NCI-H2081 (cell line): ENCODE measurements at places on chromosomes 1 and 21.

- DNase-seq, result no peak
Measured at GRCh38 chr1:1628754-1629429, 3.1 kb upstream of the MMP23B start.

- no peak for DNase-seq
Measured at GRCh38 chr1:224251741-224252146, 68.7 kb downstream of the DEGS1 start.

GRCh38 chr1:165875171-165875570 lies 47.8 kb downstream of the UCK2 start:
- no peak for DNase-seq

GRCh38 chr1:218867941-218868626 lies 305.6 kb upstream of the LYPLAL1 start:
- no peak for DNase-seq

DNA sequence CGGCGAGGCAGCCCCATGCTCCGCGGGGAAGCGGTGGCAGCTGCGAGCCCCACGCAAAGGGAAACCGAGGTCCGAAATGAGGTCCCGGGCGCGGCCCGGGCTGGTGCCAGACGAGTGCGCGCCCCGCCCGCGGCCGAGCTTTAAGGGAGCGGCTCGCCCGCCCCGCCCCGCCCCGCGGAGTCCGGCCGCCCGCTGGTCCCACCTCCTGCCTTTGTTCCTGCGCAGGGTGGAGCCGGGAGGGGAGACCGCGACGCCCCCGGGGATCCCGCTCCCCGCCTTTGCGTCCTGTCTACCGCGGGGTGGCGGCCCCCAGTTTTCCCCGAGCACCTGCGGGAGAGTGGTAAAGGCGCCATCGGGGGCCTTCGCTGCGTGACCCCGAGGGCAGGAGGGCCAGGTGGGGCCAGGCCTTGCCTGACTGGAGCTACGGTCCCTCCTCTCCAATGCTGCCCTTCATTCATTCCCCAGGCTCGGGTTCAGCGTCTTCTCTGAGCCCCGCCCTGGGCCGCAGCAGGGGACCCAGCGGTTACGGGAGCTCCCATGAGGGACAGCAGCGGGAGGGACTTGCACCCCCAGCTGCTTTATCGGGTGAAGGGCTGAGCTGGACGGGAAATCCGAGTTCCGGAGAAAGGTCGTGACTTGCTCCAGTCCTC lies at the start of gene HES2:
HES2 (minus strand) TSS at position 116 of the 650 bp plus-strand sequence; CDS start at position 17, 99 bp downstream.
- no peak for DNase-seq

DNA sequence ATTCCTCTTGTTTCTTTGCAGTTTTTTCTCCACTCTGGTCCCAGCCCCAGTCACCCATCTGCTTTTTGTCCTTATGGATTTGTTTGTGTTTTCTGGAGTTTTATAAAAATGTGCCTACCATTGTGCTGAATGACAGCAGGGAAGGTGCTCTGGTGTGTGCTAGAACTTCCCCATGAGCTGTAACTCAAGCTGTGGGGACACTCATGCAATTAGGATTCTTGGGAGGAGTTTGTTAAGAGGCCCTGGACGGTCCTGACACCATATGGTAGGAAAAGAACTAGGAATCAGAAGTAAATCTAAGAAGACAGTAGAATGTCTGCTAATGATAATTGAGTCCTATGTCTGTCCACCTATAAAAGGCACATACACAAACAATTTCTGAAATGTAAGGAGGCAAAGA lies 27.4 kb downstream of the URB2 start:
- no peak for DNase-seq
